NCI-H526 treated with DMSO at 0.1 percent for 48 hours (cell line): ENCODE measurements at places on chromosomes 3 and 15.
A peak's percentile ranks its signal among the peaks of the same experiment; 100 is the strongest.

GRCh38 chr3:46393554-46394434 is 13.1 kb downstream of the CCR5AS start:
- no peak for DNase-seq

- DNase-seq = no peak
Observed at GRCh38 chr3:20145874-20146273, 40.1 kb downstream of the SGO1 start.

GRCh38 chr3:187039100-187039722 is 100.1 kb downstream of the RPL39L start:
- DNase-seq = no peak

DNA sequence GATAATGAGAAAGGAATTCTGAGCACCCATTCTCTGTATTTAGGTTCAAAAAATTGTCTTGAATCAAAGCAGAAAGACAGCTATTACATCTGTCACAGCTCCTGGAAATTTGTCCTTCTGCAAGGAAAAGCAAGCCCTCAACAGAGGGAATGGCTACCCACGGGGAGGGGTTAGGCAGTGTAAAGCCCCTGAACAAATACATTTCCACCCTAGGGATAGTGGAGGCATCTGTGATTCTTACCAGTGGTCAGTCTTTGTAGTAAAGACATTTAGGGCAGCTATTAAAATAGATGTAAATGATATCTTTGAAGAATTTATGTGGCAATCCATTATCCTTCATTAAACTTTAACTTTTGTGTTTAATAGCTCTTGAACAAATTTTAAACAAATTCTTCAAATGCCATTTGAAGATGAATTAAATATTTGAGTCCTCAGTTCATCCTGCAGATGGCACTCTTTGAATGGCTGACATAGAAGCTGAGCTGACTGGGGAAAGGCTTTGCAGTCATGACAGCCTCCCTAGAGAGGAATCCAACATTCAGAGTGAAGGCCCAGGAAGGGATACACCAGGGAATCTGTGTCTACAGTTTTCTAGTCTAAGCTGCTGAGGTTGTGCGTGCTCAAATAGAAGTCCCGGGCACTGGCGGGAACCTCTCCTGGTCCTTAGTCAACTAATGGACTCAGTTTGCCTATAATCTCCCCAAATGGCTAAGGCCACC is 359.7 kb upstream of the ROPN1 start:
- peak; percentile 45 for DNase-seq

DNA sequence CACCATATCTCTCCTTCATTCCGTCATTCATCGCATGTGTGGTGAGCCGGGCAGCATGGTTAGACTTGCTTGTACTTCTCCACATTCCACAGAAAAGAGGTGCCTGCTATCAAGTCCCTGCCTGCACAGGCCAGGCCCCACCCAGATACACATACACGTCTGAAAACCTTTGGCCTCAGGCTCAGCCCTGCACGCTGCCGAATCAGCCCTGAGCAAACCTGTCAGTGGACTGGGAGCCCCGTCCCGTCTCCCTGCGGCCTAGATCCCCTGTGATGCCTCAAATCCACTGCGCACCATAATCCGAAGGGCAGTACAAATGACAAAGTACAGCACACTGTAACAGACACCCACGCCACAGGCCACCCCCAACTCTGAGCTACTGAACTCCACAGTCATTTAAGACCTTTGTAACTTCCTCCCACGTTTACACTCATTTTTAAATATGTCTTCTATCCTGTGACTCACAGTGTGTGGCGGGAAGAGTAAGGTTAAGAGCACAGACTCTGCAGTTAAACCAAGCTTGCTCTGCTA is 67.1 kb downstream of the MB21D2 start:
- DNase-seq = no peak

DNA sequence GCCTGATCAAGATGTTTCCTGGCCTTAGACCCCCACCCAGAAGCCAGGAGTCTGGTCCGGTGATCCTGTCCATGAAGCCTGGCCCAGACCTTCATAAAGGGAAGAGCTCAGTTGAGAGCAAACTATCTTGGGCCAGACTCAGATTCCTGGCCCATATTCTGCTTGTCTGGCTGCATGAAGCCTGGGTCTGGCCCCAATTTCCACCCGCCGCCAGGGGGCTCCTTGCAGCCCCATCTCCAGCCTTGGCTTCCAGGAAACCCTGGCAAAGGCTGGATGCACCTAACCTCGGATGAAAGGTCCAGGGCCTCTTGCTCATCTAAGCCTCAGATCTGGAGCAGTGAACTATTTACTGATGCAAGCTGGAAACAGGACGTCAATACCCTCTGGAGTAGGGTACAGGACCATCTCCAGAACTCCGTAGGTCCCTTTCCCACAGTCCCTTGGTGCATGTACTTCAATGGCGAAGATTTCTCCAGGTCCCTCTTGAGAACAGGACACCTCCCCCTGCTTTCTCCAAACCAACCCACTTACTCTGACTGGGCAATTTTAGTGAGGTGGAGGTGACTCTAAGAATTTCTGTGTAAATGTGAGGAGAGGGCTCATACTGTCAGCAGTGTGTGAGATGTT is 5.6 kb downstream of the FOXL2 start:
- DNase-seq = peak; percentile 3

- DNase-seq = no peak
Observed at GRCh38 chr15:28871168-28871567, 14.6 kb upstream of the APBA2 start.

GRCh38 chr15:101169495-101170071 is 82.3 kb downstream of the CHSY1 start:
- DNase-seq = no peak

GRCh38 chr3:62041681-62042080 is 331.7 kb downstream of the FEZF2 start:
- DNase-seq = no peak

GRCh38 chr3:194828116-194828515 is 142.4 kb downstream of the FAM43A start:
- no peak for DNase-seq

DNA sequence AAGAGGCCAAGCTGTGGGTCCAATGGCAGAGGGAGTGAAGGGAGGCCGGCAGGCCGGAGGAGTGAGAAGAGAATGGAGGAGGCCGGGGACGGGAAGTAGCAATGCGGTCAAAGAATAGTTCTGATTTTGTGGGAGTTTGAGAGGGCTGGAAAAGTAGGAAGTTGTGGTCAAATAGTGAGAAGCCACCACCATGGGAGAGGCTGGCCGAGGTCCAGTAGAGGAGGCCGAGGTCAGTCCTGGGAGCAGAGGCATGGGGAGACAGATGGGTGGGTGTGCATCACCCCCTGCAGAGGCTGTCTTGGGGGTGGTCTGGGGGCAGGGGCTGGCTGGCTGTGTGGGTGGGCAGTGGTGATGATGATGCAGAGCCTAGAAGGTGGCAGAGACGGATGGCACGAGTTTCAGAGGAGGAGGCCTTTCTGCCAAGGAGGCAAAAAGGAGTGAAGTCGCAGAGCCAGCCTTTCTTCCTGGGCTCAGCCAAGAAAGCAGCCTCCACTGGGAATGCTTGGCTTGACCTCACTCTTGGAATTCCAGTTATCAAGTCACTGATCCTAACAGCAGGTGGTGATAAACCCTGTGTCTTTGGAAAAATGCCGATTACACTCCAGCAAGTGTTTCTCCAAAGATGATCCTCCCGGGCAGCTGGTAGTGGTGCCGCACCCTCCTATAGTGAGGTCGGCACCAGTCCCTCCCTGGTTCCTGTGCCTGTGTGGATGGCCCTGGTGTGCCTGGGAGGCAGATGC is 57.3 kb downstream of the ARNT2 start:
- DNase-seq = no peak

- DNase-seq = no peak
Observed at GRCh38 chr3:78802562-78802930, 965.3 kb downstream of the ROBO1 start.

DNA sequence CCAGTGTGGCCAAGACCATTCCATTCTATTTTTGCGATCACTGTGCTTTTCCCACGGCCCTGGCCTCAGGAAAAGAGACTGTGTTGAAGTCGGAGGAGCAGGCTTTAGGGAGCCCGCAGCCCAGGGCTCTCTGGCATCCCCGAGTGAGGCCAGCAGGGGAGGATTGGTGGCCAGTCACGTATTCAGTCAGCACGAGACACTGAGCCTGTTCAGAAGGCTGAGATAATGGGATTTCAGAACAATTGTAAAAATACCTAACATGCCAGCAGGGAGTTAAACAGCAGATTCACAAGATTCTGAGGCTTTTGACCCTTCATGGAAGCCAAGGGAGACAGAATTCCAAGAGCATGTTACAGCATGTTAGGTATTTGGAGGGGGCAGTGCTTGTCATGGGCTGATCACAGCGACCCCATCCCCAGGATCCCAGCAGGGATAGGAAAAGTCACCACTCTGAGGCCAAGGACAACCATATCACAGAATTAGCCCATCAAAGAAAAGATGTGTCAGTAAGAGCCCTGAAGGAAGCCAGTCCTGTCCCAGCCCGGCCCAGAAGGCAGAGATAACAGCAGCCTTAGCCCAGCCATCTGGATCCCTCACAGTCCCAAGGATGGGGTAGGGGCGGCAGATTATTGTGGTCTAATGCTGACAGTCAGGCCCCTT is 40.6 kb downstream of the AMOTL2 start:
- no peak for DNase-seq

DNA sequence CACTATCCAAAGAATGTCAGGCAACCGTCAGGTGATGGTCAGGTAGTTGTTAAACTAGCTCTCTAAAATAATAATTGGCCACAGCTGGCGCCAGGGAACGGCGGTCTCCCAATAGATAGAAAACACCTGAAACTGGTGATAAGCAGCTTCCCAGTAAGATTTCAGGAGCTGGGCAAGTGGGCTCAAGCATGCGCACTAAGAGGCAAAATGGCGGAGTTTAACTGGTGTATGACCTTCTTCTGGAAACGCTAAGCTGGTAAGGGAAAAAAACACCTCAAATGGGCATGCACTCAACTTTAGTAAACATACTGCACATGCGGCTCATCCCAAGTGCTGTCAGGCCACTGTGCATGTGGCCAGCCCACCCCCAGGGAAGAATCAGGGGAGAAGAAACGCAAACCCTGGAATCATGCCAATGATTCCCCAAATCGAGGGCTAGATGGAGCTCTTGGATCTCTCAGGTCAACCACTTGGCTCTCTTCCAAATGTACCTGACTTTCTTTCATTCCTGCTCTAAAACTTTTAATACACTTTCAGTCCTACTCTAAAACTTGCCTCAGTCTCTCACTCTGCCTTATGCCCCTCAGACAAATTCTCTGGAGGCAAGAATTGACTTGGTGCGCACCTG is 195.0 kb downstream of the ZNF621 start:
- peak; percentile 17 for DNase-seq

DNA sequence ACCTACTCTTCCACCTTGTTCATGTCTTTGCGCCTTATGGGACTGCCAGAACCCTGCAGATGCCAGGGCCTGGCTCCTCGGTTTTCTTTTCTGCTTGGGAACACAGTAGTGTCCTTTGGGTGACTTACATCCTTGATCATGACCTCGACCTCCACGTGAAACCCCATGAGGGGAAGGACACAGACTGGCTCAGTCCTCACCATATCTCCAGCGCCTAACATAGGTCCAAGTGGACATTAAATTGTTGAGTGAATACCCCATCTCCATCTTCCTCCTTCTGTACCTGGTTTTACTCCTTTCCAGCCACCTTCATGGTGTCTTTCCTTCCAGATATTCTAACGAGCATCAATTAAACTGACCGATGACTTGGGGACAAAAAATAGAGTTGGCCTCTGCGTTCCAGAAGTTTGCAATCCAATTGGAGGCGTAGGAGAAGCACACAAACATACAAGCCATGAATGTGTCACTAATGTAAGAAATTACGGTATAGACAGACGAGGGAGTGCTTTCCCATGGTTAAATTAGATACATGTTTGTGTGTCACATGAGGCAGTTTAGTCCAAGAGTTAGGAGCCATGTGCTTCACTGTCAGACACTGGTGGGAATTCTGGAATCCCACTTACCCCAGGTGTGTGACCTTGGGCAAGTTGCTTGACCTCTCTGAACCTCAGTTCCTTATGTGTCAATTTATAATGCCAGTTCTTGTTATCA is 907 bp upstream of the HERC1 start:
- no peak for DNase-seq
